ENCODE measurements at places on chromosomes 4 and X.

GRCh38 chrX:70253377-70254062 is 6.5 kb downstream of the P2RY4 start:
- DNase-seq = no peak

GRCh38 chr4:107902715-107903114 is 28.6 kb upstream of the CYP2U1 start:
- no peak for DNase-seq

- DNase-seq = no peak
These were observed 131.3 kb downstream of the FHDC1 start for GRCh38 chr4:153067376-153067775.

- no peak for DNase-seq
These were observed 101.4 kb downstream of the GLRA2 start for GRCh38 chrX:14630733-14631132.

GRCh38 chr4:30538794-30539193 is 181.4 kb upstream of the PCDH7 start:
- no peak for DNase-seq

GRCh38 chr4:34676400-34676799 is 1567.9 kb downstream of the ARAP2 start:
- no peak for DNase-seq

- DNase-seq = no peak
These were observed 27.2 kb downstream of the TAPT1 start for GRCh38 chr4:16199093-16199492.

DNA sequence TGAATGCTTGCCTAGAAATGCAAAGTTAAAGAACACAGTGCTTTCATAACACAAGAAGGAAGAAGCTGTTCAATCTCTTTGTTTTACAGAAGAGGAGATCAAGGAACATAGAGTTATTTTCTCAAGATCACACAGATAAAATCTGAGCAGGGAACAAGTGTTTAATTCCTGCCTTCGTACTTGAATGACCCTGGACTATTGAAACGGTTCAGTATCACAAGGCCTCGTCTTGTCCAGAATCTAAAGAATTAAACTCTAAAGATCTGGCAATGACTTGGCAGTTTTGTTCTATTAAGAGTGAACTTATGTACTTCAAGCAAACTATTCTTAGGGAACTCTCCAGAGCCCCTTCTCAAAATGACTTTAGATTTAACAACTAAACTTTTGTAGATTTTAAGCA is 97.7 kb downstream of the ANXA5 start:
- no peak for DNase-seq

- no peak for DNase-seq
These were observed 400.5 kb downstream of the RAPGEF2 start for GRCh38 chr4:159503236-159504008.

GRCh38 chr4:98528882-98529281 is 129.5 kb downstream of the TSPAN5 start:
- no peak for DNase-seq

DNA sequence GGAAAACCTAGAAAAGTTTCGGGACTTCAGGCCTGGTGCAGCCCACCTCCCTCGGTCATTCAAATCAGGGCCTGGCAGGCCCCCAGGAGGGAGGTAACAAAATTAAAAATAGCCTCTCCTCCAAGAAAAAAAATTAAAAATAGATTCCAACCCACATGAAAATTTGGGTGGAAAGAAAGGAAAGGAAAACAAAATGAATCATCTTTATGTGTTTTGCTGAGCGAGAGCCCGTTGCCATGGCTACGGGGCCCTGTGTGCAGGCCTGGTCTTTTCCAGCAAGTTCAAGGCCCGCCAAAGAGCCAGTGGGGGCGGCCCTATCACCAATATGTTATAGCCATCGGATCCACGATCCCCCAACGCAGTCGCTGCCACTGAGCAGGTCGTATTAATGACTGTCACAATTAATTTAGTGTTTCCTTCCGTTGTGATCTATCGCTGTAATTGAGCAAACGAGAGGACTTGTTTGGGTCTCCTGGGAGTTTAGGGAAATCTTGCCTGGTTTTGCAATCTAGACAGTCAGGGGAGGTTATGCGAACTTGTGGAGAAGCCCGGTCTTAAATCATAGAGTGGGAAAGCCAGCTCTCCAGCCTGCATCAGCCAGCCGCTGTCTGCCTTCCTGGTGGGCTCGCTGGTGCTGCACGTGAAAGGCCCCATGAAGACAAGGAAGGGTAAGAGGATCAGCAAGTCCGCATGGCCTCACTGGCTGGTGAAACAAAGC is 452.4 kb downstream of the BCOR start:
- peak; percentile 8 for DNase-seq

DNA sequence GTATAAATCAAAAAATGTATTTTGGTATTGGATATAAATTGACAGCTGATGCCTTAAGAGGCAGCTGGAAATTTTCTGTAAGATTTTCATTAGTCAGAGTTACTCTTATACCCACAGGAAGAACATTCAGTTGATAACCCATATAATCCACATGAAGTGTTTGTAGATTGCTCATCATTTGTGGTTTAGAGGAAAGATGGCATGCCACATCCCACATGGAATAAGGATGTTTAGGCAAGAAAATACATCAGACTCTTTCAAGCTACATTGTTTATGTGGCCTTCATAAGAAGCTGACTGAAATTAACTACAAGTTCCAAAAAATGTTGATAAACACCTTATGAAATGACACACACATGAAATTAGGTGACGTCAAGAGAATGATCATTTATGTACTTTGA is 56.6 kb downstream of the AREG start:
- DNase-seq = no peak

- DNase-seq = no peak
These were observed 196.5 kb upstream of the VEGFC start for GRCh38 chr4:176989186-176989585.

- DNase-seq = no peak
These were observed 142.7 kb downstream of the AMMECR1 start for GRCh38 chrX:110175146-110175545.

DNA sequence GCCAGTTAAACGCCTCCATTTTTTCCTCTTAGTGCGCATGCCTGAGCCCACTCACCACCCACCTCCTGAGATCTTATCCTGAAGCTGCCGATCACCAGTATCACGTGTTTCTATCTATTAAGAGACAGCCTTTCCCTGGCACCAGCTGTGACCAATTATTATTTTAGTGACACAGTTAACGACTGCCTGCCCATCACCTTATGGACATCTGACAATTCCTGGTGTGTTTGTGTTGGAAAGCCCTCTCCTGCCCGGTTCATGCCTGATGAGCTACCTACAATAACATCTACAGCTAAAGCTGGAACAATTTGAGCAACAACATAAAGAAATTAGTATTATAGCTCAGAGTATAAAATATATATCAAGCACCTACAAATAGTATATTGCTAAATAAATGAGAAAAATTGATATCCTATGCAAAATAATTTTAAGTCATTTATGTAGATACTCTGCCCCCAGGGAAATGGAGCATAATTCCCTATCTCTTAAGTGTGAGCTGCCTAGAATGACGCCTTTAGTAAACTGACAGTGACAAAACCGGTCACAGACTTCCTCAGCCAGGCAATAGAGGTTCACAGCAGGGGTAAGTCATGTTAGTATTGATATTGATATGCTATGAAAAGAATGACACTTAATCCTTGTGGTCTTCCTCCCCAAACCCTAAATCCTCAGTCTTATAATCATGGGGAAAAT is 862.2 kb downstream of the TRAM1L1 start:
- DNase-seq = no peak

DNA sequence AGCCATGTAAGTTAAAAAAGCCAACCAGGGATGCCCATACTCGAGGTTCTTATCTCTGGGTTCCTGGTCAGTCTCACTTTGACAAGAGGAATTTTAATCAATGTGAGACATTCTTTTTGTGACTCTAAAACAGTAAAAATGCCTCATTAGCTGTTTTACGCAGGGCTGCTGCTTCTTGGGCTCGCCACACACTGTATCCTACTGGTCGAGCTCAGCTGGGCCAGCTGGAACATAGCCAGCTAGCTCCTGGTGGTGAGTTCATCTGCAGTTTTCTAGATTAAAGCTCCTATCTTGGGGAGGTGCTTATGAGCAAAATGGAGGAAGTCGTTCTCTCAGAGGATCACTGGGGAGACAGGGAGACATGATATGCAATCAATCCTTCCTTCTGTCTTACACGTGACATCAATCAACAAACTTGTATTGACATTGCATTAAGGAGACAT is 55.9 kb upstream of the LEF1 start:
- DNase-seq = no peak

DNA sequence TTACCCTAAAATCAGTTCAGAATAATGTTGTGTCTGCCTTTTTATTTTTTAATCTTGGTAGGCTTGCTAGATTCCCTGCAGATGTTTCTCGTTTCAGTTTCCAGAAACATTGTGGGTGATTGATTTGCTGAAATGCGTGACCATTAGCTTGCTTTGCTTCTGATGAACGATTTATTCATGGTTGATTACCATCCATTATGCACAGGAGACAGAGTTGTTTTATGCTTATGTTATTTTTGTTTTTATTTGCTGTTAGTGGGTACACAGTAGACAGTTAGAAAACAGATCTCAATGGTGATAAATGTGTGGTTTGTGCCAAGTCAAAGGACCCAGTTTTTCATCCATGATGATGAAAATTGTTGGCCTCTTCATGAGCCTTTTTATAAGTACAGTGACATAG is 455.6 kb upstream of the BOD1L1 start:
- no peak for DNase-seq

All from activated T-cell treated with anti-CD3 and anti-CD28 coated beads for 48 hours (primary cell).